Stimulated activated CD8-positive, alpha-beta memory T cell treated with anti-CD3 and anti-CD28 coated beads, Interleukin-4, amount 100 ng/mL, for 4 hours (primary cell): ENCODE measurements at places on chromosomes 6 and 20.

DNA sequence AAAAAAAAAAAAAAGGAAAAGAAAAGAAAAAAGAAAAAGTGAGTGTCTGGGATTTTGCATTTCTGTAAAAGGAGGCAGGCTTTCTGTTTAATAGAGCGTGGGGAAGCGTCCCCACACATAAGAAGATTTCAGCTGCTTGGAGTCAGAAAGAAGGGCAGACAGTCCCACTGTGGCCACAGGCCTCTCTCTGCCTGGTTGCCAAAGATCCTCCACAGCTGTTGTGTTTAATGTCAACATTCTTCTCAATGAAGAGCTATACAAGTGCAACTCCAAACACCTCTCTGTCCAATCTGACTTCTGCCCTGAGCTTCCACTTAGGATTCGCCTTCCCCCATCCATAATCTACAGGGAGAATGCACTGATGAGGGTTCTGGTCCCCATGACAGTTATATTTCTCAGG lies 64.3 kb upstream of the MLN start:
- no peak for DNase-seq

- no peak for DNase-seq
These were observed 186.2 kb downstream of the CDH4 start for GRCh38 chr20:61438285-61438684.

DNA sequence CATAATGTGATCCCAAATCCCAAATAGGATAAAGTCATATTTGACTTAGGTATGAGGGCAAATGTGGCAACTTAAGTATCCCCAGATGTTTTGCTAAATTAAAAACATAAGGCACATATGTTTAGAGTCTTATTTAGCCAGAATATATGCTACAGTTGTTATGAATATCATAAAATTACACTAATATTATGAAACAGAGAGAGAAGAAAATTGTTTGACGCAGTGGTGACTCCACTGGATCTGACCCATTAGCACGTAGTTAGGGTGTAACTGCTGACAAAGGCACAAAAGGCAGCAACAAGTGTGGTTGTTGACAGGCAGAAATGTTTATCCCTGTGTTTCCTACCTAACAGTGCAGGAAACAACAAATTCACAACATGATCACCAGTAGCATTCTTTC lies 152.4 kb upstream of the THBS2 start:
- no peak for DNase-seq

DNA sequence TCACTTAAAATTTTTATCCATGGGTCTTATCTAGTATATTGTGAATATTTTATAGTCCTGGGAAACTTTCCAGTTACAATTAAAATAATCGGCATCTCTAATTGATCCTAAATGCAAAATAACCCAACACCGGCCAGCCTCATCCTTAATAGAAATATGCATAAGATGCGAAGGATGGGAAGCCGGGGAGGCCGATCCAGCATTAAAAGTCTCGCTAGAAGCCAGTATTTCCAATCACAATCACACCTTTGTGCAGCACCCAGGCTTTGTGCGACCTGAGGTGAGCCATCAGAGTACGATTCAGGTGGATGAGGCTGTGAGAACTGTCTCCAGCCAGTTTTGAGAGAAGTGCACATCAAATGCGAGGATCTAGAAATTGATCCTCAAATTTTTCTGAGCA lies 65.4 kb downstream of the EZR start:
- DNase-seq = no peak

DNA sequence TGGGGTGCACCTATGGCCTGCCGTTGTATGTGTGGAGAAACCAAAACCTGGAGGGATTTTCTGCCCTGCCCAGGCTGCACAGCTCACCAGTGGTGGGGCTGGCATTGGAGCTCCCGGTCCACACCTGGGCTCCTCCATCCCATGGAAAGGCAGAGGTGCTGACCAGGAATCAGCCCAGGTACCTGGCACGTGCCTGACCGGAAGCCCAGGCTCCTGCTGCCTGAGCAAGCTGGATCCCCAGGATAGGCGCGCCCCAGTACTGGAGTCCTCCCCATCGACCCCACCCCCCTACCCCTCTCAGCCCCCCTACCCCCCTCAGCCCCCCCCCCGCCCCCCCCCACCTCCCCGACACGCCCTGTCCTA lies 39.9 kb upstream of the HMGA1 start:
- DNase-seq = no peak

GRCh38 chr6:15447546-15448267 lies 201.8 kb downstream of the JARID2 start:
- no peak for DNase-seq

GRCh38 chr20:20549704-20550103 lies 162.7 kb downstream of the RALGAPA2 start:
- DNase-seq = no peak

DNA sequence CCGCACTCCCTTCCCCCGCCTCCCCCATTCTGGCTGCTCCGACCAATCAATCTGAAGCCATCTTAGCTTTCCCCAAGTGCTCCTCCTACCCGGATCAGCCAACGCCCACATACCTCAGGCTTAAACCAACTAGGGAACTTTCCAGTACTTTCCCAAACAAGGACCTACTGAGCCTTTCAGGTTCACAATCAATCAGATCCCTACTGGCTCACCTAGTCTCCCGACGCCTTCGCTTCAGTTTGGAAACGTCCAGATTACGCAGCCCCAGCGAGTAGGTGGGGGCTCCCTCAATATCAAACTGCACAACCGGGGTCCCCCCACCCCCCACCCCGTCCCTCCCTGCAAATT lies 432 bp downstream of the HSPA1L start:
- no peak for DNase-seq

DNA sequence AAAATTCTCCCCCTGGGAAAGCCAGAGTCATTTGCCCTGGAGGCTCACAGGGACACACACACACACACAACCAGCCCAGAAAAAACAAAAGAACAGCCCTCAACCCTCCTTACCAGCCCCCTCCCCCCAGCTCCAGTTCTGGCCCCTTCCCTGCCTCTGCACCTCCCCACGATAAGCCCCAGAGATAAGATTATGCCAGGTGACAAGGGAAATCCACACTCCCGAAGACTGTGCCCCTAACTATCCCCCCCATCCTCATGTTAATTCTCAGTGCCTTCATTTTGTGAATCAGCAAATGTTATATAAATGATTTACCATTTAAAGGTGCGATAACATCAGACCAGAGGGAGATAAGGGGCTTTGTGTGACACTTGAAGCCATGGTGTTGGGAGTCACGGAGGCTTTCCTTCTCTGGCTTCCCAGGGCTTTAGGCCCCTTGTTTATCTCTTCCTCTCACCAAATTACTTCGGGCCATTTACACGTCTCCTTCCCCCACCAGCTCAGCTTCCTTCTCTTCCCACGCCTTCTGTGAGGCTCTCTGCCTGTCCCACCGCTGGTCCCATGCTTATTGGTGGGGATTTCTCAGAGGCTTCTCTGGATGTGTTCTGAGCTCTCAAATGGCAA lies 12.5 kb upstream of the FOXC1 start:
- no peak for DNase-seq

- DNase-seq = no peak
These were observed 29.7 kb downstream of the VEGFA start for GRCh38 chr6:43799551-43800297.

GRCh38 chr6:144219056-144219685 lies 66.0 kb upstream of the UTRN start:
- no peak for DNase-seq

DNA sequence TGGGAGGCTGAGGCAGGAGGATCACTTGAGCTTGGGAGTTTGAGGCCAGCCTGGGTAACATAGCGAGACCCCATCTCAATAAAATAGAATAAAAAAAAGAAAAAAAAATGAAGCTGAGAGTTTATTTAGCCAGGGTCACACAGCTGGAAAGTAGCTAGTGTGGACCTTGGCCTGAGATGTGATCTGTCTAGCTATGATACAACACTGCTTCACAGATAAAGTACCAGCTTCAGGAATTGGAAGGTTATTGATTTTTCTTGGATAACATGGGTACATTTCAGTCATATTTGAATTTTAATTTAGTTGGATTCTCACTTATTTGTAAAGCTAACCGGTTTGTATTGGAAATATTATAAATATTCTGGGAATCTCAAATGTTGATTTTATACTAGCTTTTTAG lies 5.1 kb downstream of the FARS2 start:
- DNase-seq = no peak

DNA sequence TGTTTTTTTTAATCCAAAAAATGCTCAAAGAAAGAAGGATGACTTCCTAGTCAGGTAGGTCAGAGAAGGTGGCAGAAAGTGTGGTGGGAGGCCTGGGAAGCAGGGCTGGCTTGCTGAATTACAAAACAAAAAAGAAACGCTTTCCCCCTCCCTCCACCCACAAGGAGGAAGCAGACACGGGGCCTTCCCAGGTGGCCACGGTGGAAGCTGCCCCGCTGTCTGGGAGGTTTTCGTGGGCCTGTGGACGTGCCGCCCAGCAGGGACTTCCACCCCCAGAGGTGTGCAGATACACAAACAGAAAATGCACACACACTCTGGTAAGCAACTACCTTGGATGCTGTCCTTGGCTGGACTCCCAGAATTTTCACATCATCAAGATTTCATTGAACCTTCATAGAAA lies 198.2 kb upstream of the CDH4 start:
- no peak for DNase-seq

- DNase-seq = no peak
These were observed 32.8 kb downstream of the PSMB9 start for GRCh38 chr6:32886681-32887383.

- no peak for DNase-seq
These were observed 34.9 kb upstream of the SHLD1 start for GRCh38 chr20:5715071-5715841.

- DNase-seq = no peak
These were observed 443.5 kb downstream of the PREX1 start for GRCh38 chr20:48384147-48384818.

DNA sequence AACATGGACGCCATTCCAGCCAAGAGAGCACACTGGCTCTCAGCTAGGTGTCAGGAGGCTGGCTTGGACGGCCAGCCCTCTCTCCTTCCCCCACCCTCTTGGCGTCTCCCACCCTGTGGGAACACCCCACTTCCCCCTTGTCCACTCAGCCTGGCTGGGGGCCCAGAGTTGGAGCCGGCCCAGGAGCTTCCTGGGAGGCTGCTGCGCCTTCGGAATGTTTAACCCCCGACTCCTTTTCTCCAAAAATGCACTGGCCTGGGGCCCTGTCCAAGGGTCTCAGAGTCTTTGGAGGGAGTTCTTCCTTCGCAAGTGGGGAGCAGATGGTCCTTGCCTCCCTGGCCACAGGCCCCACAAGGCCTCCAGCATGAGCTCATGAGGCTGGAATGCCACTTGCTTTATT lies 4.1 kb downstream of the ADAM33 start:
- DNase-seq = no peak

GRCh38 chr6:33312361-33313104 lies 1.3 kb downstream of the TAPBP start:
- peak; percentile 62 for DNase-seq

GRCh38 chr6:131167773-131168172 lies 32.5 kb downstream of the AKAP7 start:
- DNase-seq = no peak

DNA sequence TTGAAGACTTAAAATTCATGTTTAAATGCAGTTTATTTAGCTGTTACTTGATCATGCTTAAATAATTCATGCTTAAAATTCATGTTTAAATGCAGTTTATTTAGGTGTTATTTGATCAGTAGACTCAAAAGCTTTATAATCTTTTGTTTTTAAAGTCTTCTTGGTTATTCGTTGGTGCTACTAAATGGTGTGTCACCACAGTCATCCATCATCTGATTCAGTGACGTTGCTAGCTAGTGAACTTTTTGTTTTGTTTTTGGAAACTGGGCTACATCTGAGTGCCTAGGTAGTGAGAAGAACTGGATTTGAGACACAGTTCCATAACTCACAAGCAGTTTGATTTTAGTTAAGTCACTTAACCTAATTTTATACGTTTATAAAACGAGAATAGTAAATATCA lies 20.9 kb downstream of the SCAF8 start:
- no peak for DNase-seq

DNA sequence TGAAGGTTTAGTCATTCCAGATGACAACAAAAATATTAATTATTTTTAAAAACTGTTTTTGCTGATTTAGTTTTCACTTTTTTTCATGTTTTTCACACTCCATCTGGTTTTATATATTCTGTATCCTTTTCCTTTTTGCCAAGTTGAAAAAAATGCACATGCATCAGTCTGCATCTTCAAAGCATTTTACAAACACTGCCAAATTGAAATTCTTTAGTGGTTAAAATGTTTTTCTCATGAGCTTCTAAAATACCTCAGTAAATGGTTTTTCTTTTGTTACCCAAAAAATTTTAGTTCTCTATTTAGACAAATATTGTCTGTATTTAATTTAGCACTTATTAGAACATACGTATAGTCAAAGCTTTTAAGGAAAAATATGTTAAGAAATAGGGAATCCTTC lies 386.9 kb upstream of the HSF2 start:
- no peak for DNase-seq

- no peak for DNase-seq
These were observed 43.5 kb upstream of the ECI2 start for GRCh38 chr6:4178737-4179333.

GRCh38 chr20:63129991-63130657 lies 85.8 kb downstream of the YTHDF1 start:
- DNase-seq = no peak
